ENCODE measurements at places on chromosomes 4 and X. TPM values are rescaled to one million over a fixed set of nuclear protein-coding genes. Genes with fewer than 3 reads are reported as not detected.

Gene GRIPAP1
- 16.9 TPM for total RNA-seq

Gene ZNF157
- not detected for total RNA-seq

- DNase-seq = no peak
Measured at GRCh38 chrX:107484002-107484726, 34.7 kb downstream of the FRMPD3 start.

GRCh38 chr4:95563638-95564337, 15.0 kb upstream of the UNC5C start:
- no peak for DNase-seq

Gene CT45A1
- total RNA-seq = not detected

DNA sequence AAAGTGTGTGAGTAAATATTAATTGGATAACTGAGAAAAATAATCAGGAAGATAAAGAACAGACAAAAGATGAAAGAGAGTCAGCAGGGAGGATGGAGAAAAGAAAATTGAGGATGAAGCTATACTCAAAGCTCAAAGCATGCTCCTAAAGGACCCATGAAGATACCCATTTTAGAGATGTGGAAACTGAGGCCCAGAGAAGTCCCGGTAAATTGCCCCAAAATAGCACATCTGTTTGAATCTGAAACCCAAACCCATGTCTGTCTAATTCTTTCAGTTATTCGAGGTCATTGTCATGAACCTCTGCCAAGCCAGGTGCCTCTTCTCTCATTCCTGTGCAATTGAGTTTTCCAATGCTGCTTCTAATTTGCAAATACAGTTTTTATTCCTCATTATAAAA, 29.6 kb upstream of the MSX1 start:
- DNase-seq = no peak
